T-helper 17 cell (primary cell): ENCODE measurements at places on chromosomes 13 and 19.

DNA sequence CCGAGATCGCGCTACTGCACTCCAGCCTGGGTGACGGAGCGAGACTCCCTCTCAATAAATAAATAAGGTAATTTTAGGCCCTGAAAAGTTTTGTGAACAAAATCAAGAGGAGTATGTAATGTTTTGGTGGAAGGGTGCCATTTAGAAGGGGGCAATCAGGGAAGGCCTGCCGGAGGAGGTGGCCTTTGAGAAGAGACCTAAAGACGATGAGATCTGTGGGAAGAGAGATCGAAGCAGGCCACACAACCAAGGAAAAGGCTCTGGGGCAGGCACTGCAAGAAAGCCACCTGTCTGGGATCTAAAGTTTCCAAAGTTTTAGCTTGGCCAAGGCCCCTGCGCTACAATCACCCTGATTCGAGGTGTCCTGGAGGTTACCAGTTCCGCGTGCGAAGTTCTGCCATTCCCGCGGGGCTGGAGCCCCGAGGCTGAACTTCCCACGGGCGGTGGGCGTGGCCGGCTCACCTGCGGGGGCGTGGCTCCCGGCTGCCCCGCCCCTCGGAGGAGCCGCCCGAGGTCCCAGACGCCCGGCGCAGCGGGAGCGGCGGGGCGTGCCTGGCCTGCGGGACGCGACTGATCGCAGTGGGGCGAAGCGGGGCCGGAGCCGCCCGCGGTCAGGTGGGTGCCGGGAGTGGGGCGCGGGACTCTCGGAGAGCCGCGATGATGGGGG, at the start of gene KLC3:
KLC3 (plus strand) TSS at position 519 of the 667 bp plus-strand sequence. CDS start 4,792 bp downstream, outside the sequence.
- H3K27ac ChIP-seq: no peak within 1 kb of the TSS
- H3K36me3 ChIP-seq: peaks cover 4% of the 10 kb centered on the region
- H3K4me1 ChIP-seq: peaks cover 8% of the 10 kb centered on the region
- peak within 1 kb of the TSS; percentile 64 for H3K4me3 ChIP-seq
- peaks cover 27% of the 10 kb centered on the region for H3K27me3 ChIP-seq
- no peak for DNase-seq

DNA sequence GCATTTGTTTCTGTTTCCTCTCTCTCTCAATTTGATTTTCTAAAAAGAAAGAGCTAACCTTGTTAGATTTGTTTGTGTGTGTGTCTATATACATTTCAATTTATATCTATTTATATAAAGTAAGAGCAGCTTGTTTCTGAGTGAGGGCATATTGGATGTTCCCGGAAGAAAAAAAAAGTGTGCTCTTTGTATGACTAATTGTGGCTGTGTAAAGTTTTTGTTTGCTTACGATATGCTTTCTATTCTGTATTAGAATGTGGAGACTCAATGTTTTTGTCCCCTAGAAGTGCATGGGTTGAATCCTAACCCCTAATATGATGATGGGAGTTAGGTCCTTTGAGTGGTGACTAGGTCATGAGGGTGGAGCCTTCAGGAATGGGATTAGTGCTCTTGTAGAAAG, 66.6 kb upstream of the C1QTNF9B start:
- no peak overlapping the region for H3K27ac ChIP-seq
- no peaks in the 10 kb centered on the region for H3K27me3 ChIP-seq
- H3K4me1 ChIP-seq: peaks cover 19% of the 10 kb centered on the region
- no peak for DNase-seq
- H3K36me3 ChIP-seq: no peaks in the 10 kb centered on the region

GRCh38 chr19:12751635-12752034, at the start of gene BEST2:
BEST2 (plus strand) TSS chr19:12751791; CDS start chr19:12752593, 802 bp downstream.
- peaks cover 9% of the 10 kb centered on the region for H3K36me3 ChIP-seq
- peak within 1 kb of the TSS; percentile 12 for H3K4me3 ChIP-seq
- peaks cover 38% of the 10 kb centered on the region for H3K27me3 ChIP-seq
- H3K4me1 ChIP-seq: peaks cover 8% of the 10 kb centered on the region
- peak within 1 kb of the TSS; percentile 72 for H3K27ac ChIP-seq

- H3K27ac ChIP-seq: no peak overlapping the region
- H3K27me3 ChIP-seq: peaks cover 38% of the 10 kb centered on the region
- DNase-seq: no peak
- H3K36me3 ChIP-seq: no peaks in the 10 kb centered on the region
- no peak overlapping the region for H3K4me3 ChIP-seq
- no peaks in the 10 kb centered on the region for H3K4me1 ChIP-seq
These were observed 11.8 kb upstream of the LILRA2 start for GRCh38 chr19:54561840-54562239.

DNA sequence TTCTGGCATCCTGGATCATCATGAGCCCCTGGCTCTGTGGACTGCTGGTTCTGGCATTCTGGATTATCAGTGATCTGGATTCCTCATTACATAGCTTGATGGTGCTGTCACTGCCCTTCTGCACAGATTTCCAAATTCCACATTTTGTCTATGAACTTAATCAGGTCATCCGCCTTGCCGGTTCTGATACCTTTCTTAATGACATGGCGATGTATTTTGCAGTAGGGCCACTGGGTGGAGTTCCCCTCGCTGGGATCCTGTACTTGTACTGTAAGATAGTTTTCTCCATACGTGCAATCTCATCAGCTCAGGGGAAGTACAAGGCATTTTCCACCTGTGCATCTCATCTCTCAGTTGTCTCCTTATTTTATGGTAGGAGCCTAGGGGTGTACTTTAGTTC, 24.4 kb upstream of the OR7C2 start:
- H3K36me3 ChIP-seq: peaks cover 2% of the 10 kb centered on the region
- no peak overlapping the region for H3K27ac ChIP-seq
- peaks cover 47% of the 10 kb centered on the region for H3K27me3 ChIP-seq

- DNase-seq: no peak
- H3K27me3 ChIP-seq: no peaks in the 10 kb centered on the region
- peak overlapping the region; percentile 99 for H3K4me3 ChIP-seq
- H3K4me1 ChIP-seq: peaks cover 19% of the 10 kb centered on the region
- peaks cover 2% of the 10 kb centered on the region for H3K36me3 ChIP-seq
- H3K27ac ChIP-seq: peak overlapping the region; percentile 98
These were observed 646 bp downstream of the TMEM161A start for GRCh38 chr19:19137556-19138108.

GRCh38 chr13:43023289-43023963, at the start of gene DNAJC15:
DNAJC15 (plus strand) TSS chr13:43023586; CDS start chr13:43023627, 41 bp downstream.
- peaks cover 5% of the 10 kb centered on the region for H3K36me3 ChIP-seq
- H3K27me3 ChIP-seq: no peaks in the 10 kb centered on the region
- H3K27ac ChIP-seq: peak within 1 kb of the TSS; percentile 96
- H3K4me1 ChIP-seq: peaks cover 19% of the 10 kb centered on the region
- peak; percentile 66 for DNase-seq

GRCh38 chr13:92164822-92165221, 766.4 kb downstream of the GPC5 start:
- no peaks in the 10 kb centered on the region for H3K4me1 ChIP-seq
- no peaks in the 10 kb centered on the region for H3K27me3 ChIP-seq

- no peak overlapping the region for H3K27ac ChIP-seq
- H3K4me3 ChIP-seq: no peak overlapping the region
- H3K27me3 ChIP-seq: peaks cover 83% of the 10 kb centered on the region
- DNase-seq: no peak
- H3K36me3 ChIP-seq: peaks cover 5% of the 10 kb centered on the region
These were observed 17.6 kb upstream of the GSX1 start for GRCh38 chr13:27774651-27775050.

- no peaks in the 10 kb centered on the region for H3K4me1 ChIP-seq
- no peak overlapping the region for H3K27ac ChIP-seq
- H3K36me3 ChIP-seq: no peaks in the 10 kb centered on the region
- no peaks in the 10 kb centered on the region for H3K27me3 ChIP-seq
These were observed 46.3 kb upstream of the ZNF730 start for GRCh38 chr19:23070353-23071146.

GRCh38 chr13:48561466-48562235, 28.8 kb upstream of the RCBTB2 start:
- no peak for DNase-seq
- H3K27ac ChIP-seq: peak overlapping the region; percentile 16
- H3K4me1 ChIP-seq: peaks cover 43% of the 10 kb centered on the region
- peaks cover 10% of the 10 kb centered on the region for H3K27me3 ChIP-seq

GRCh38 chr13:20840568-20840967, 62.0 kb downstream of the XPO4 start:
- H3K27ac ChIP-seq: peak overlapping the region; percentile 6
- H3K27me3 ChIP-seq: no peaks in the 10 kb centered on the region
- H3K4me3 ChIP-seq: no peak overlapping the region
- peaks cover 5% of the 10 kb centered on the region for H3K36me3 ChIP-seq
- no peak for DNase-seq

DNA sequence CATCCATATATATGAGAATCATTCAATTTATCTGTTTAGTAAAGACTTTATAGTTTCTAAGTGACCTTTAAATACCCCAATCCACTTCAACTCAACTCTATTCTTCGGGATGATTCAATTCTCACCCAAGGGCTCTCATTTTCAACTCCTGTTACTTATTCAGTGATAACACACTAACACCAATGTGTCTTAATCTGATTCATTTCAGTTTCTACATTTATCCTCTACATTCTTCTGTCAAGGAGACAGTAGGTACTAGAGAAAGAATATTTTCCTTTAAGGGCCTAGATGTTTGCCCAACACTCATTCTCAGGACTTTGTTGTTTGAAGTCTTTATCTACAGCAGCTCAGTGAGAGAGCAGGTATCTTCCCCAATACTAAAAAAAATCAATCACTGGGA, 7.1 kb downstream of the ARGLU1 start:
- peak overlapping the region; percentile 63 for H3K4me3 ChIP-seq
- DNase-seq: no peak
- peak overlapping the region; percentile 76 for H3K27ac ChIP-seq
- peaks cover 4% of the 10 kb centered on the region for H3K36me3 ChIP-seq
